PC-3 (cell line): ENCODE measurements at places on chromosomes 13 and 19. TPM values are rescaled to one million over a fixed set of nuclear protein-coding genes. Genes with fewer than 3 reads are reported as not detected.

Gene SGTA
- 78.6 and 89.6 TPM in 2 replicates for total RNA-seq

GRCh38 chr13:39918620-39919236 lies 263.3 kb downstream of the COG6 start:
- DNase-seq: no peak

DNA sequence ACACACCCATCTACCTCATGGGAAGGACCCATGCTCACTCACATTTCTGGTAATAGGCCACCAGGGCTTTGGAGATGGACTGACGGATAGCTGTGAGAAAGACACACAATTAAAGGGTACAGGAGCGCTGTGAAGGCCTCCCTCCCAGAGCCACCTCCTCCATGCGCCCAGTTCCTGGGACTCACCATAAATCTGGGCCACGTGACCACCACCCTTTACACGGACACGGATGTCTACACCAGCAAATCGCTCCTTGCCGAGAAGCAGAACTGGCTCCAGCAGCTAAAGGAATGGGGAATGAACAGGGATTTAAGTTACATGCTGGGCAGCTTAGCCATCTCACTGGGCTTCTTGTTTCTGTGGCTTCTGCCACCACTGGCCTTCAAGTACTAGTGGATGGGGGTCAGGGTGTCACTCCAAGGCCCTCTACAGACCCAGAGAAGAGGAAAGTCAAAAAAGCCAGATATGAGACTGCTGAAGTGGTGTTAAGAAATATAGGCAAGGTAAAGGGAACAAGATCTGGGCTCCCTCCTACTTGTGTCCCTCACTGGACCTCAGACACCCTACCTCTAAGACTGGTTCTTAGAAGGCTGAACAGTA lies 2.2 kb downstream of the RPS16 start:
- DNase-seq: no peak

Gene ZNF417
- 9.3 and 10.1 TPM in 2 replicates for total RNA-seq

- peak; percentile 93 for DNase-seq
These were observed 61.4 kb downstream of the RFX2 start for GRCh38 chr19:6048793-6049405.

- DNase-seq: no peak
These were observed 374.5 kb downstream of the KCNRG start for GRCh38 chr13:50389726-50390125.

DNA sequence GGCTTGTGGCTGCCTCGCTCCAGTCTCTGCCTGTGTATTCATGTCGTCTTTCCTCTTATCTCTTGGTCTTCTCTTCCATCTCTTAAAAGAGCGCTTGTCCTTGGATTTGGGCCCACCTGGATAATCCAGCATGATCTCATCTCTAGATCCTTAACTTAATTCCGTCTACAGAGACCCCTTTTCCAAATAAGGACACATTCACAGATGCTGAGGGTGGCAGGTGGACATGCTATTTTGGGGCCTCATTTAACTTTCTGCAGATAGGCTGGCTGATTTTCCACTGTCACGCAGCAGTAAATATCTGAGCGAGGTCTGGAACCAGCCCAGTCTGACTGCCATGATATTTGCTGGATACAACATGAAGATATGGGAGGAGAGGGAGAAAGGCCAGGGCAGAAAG lies 41.5 kb upstream of the TSHZ3 start:
- DNase-seq: no peak
